ENCODE measurements at places on chromosomes 6 and 20. TPM values are rescaled to one million over a fixed set of nuclear protein-coding genes. Genes with fewer than 3 reads are reported as not detected.

- no peak for DNase-seq
Observed at GRCh38 chr6:15489261-15489962, 173.4 kb downstream of the DTNBP1 start.

DNA sequence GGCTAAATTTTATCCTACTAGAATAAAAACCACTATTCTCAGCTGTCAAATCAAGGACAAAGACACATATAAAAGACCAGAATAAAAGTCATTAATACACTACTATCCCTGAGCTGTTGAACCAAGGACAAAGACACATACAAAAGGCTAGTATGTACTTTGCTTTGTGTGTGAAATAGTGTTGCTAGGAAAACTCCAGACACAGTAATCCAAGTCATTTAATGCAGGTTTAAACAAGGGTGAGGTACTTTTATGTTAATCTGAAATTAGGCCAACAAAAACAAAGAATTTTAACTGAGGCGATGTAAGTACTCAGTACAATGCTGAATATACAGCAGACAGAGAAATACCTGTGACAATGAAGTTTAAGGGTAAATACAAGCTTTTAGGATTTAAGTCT, 18.9 kb downstream of the GCLC start:
- DNase-seq = no peak

DNA sequence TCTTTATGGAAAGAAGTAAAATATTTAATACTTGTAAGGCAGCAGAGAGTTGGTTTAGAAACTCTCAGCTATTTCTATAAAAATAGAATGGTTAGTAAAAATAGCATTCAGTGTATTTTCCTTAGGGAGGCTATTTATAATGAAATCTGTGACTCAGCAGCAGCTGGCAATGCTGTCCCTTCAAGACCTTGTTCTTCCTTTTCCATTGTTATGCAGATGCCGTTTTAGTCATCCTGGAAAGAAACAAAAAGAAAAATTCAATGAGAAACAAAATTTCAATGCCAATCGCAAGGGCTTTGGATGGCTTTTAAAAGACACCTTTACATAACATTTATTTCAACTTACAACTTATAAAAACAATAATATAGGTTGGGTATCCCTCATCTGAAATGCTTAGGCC, 17.5 kb downstream of the MPC1 start:
- DNase-seq = peak; percentile 34

- DNase-seq = peak; percentile 92
Observed at GRCh38 chr20:57902473-57902872, 192.7 kb upstream of the PMEPA1 start.

- peak; percentile 34 for DNase-seq
Observed at GRCh38 chr6:163329991-163330390, 84.5 kb upstream of the QKI start.

DNA sequence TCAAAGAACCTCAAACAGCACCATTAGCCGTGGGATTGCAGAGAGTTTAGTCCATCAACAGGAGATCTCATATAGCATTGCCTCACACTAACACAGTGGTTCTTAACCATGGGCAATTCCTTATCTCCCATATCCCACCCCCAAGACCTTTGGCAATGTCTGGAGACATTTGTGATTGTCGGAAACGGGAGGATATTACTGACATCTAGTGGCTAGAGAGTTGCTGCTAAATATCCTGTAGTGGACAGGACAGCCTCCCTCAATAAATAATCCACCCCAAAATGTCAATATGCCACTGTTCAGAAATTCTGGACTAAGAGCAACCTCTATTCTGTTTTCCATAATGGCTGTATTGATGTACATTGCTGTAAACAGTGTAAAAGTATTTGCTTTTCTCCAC, 210.1 kb upstream of the CCN2 start:
- DNase-seq = peak; percentile 79

GRCh38 chr20:32636821-32637220, 36.9 kb downstream of the C20orf203 start:
- no peak for DNase-seq

ZNF133 gene
- total RNA-seq = 23.8 TPM

DNA sequence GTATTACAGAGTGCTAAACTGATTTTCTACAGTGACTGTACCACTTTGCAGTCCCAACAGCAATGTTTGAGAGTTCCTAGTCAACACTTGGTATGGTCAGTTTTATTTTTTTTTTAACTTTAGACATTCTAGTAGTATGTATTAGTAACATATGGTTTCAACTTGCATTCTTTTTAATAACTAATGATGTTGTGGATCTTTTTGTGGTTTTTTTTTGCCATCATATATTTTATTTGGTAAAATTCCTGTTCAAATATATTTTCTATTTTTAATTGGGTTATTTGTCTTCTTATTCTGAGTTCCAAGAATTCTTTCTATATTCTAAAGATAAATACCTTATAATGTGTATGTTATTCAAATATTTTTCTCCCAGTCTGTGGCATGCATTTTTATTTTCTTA, 189.4 kb upstream of the ECI2 start:
- DNase-seq = no peak

ISM1 gene
- not detected for total RNA-seq

- DNase-seq = no peak
Observed at GRCh38 chr20:23554401-23554800, 13.9 kb downstream of the CST9L start.

DNA sequence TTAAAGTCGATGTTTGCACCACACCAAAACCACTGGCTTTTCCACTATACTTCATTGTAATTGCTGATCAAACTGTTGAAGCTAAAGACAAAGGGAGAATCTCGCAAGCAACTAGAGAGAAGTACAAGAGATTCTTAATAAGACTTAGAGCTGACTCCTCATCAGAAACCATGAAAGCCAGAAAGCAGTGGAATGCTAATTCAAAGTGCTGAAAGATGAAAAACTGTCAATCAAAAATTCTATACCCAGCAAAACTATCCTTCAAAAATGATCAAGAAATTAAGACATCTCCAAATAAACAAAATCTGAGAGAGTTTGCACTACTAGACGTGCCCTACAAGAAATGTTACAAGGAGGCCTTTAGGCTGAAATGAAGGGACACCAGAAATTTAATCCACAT, 52.6 kb downstream of the CD83 start:
- DNase-seq = no peak

ECT2L gene
- total RNA-seq = not detected

- DNase-seq = no peak
Observed at GRCh38 chr6:37618916-37619590, 78.6 kb downstream of the MDGA1 start.

CGA gene
- 26.6 TPM for total RNA-seq

DNA sequence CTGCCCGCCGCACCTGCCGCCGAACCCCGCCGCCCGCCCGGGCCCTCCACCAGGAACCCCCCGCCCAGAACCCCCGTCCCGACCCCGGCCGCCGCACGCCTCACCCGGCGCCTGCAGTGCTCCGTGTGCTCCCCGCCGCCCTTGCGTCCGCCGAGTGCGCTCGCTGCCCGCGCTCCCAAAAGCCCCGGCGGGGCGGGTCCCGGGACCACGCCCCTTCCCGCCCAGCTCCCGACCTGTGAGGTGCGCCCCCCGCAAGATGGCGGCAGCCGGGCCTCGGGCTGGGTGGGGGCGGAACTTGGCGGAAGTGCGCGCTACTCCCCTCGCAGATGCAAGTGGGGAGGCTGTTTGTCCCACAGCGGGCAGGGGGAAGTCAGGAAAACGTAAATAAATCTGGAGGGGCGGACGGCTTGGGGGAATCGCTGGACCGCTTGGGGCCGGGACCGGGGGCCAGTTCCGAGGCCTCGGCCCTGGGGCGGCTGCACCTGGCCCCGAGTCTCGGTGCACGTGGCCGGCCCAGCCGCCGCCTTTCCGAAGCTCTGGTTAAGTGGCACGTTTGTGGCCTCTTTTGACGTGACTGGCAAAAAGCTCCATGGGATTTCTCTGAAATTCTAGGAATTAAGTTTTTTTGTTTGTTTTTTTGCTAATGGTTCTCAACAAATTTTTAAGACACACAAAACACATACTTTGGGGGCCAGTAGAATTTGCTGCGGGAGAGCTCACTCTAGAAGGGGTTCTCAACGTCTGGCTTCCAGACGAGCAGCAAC, at the start of gene EZR:
Gene EZR, minus strand, starts transcription at position 156 of the 764 bp plus-strand sequence. CDS start 1,275 bp downstream, outside the sequence.
- DNase-seq = peak; percentile 80

DNA sequence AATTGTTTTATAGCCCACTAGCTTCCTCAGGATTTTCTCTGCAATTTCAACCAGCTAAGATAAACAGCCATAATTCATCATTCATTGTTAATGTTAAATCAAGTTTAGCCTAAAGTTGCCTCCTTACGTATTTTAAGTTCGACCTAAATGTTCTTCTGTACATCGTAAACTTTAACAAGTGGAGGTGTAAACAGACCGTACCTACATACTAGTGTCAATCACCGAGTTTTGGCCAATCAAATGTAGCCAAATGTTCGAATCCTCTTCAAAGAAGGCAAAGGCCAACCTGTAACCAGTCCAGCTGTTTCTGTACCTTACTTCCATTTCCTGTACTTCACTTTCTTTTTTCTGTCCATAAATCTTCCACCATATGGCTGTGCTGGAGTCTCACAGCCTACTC, 13.5 kb downstream of the MBOAT1 start:
- DNase-seq = peak; percentile 41

DNA sequence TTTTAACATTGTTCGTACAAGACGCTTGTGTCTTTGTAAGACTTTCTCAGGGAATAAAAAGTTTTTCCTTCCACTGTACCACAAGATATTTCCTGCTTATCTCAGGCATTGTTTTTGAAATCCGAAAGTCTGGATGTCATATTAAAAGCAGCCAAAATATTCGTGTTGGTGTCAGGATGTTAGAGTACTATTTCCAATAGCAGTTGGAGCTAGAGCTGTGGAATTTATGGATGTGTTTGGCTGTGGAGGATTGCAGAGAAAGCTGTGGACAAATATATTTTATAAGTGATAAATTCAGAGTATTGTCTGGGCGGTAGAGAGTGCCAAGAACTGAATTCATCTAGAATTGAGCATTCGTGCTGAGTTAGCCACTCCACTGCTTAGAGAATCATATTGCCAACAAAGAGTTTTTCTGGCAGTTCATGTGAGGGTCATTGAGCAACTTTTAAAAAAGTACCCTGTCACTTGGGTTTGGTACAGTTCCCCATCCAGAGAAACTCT, 57.7 kb downstream of the ZDHHC14 start:
- DNase-seq = no peak

- peak; percentile 64 for DNase-seq
Observed at GRCh38 chr20:23205611-23206041, 119.5 kb upstream of the CD93 start.

DNA sequence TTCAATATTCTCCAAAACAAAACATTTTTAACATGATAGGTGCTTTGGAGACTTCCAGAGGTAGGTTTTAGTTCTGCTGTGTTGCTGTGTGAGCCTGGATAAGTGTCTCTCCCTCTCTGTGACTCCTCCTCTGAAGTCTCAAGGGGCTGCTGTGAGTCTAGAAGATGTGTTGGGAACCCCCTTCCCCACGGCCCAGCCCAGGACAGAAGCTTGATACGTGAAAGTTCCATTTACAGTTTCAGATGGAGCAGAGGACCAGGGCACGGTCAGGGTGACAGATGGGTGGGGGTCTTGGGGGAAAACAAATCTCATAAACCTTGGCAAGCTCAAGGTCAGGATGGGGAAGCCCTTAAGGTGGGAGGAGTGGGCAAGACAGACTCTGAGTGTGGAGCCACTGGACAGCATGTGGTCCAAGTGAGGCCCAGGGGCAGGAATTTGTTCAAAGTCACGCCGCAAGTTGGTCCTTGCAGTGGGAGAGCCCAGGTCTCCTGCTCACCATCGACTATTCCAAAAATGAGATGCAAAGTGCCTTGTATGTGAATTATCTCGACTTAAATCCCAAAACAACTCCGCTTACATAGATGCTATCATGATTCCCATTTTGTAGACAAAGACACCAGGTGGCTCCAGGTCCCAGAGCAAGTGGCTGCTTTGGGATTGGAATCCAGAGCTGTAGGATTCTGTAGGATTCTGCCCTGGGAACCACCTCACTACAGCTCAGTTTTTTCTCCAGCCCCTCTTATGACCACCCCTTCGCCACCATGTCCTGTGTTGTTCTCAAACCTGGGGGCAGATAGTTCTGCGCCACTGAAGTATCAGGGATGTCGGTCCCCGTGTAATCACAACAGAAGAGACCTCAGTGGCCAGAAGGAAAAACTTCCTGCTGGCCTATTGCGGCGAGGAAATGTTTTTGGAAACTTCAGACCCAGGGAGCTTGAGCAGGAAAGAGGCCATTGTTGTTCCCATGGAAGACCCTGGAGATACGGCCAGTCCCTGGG, 1.9 kb downstream of the TGM2 start:
- DNase-seq = no peak

PRDM13 gene
- total RNA-seq = not detected
